ENCODE measurements at places on chromosomes 6 and 20. TPM values are rescaled to one million over a fixed set of nuclear protein-coding genes. Genes with fewer than 3 reads are reported as not detected.

The LHFPL5 gene
- total RNA-seq = not detected

- no peak for DNase-seq
Observed at GRCh38 chr20:1371830-1372539, 20.9 kb downstream of the FKBP1A start.

DNA sequence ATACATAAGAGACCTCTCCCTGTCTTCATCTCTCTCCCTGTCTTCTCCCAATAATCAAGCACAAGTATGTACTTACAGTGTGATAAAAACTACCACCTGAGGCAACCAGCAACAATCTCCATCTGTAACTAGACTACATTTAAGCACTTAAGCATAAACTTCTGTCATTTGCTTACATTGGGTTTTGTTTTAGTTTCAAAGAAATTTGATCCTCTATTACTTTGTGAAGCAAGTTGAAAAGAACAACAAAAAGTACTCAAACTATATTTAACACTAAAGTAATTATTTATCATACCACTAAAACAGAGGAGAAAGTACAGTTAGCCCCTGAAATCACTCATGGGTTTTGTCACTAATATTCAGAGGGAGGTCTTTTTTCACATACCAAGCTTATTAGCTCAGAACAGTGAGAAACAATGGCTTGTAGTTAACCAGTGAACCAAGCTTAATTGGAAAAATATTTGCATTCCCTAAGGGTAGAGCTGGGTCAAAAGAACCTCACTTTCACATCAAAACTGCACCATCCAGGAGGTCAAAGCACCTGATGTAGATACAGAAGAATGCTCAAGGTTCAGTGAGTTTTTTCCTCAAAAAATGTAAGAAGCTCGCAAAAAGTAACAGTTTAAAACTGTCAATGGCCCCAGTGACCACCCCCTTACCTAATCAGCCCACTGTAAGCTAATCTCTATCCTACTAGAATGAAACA lies 34.1 kb downstream of the DCDC2 start:
- DNase-seq = no peak

GRCh38 chr6:46808806-46809205 lies 15.6 kb downstream of the MEP1A start:
- no peak for DNase-seq

The ELOVL4 gene
- 0.30 TPM for total RNA-seq

Data from colonic mucosa (tissue), 4 donors.